Esophagus muscularis mucosa (tissue), 4 donors: ENCODE measurements at places on chromosomes 2 and 18. TPM values are rescaled to one million over a fixed set of nuclear protein-coding genes. Genes with fewer than 3 reads are reported as not detected.

The LYG2 gene
- not detected for total RNA-seq

The ICOS gene
- 0.50 TPM for total RNA-seq

DNA sequence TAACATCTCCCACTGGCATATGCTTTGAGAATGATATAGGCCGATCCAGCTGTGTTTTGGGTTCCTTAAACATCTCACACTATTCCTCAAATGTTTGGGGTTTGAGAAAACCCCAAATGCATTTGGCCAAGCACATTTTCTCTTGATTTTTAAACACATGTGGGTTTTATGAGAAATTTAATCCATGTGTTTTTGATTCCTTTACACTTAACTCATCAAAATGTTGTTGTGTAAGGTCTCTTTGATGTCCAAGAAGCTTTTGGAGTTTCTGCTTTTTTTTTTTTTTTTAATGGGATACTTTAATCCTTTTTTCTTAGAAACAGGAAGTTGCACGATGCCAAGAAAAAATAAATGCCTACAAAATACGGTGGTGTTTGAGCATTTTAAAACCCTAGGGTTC lies 339.8 kb upstream of the TCF4 start:
- H3K36me3 ChIP-seq = no peaks in the 10 kb centered on the region
- no peak overlapping the region for H3K27ac ChIP-seq
- no peaks in the 10 kb centered on the region for H3K4me1 ChIP-seq

The RNF125 gene
- total RNA-seq = 3.7 TPM

DNA sequence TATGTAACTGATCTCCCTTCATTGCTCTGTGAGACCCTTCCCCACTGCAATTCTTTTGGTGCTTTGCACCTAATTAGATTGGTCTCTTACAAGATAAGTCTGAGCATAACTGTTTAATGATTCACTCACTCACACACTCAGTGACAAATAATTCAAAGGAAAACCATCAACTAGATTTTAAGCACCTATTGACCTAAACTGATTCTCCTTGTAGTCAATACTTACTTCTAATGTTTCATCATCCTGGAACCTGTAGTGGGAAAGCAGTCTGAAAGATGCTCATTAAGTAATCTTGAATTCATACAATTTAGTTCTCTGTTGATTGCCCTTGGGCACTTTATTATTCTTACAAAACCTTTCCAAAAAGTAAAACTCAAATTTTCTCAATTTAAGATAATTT lies 74.3 kb upstream of the COL5A2 start:
- no peak overlapping the region for H3K4me3 ChIP-seq
- no peaks in the 10 kb centered on the region for H3K27me3 ChIP-seq
- H3K27ac ChIP-seq = peak overlapping the region; percentile 28

DNA sequence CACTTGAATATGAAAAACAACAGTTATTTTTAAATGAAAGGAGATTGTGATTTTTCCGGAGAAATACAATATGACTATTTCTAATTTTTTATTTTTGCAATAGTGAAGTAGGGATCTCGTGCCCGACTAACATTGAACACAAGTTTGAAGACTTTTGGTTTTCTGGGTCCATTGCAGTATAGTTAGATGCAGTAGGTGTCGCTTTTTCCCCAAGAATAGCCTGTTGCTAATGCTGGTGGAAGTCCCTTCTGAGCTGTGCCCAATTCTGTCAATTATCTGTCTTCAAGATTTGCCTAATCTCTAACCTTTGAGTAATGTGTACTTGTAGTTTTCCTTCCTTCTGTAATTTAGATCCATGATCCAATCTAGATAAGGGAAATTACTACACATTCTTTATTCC lies 36.5 kb downstream of the SEMA4F start:
- no peak overlapping the region for H3K27ac ChIP-seq
- H3K36me3 ChIP-seq = no peaks in the 10 kb centered on the region
- DNase-seq = no peak
- H3K4me1 ChIP-seq = no peaks in the 10 kb centered on the region

- no peaks in the 10 kb centered on the region for H3K36me3 ChIP-seq
- no peak overlapping the region for H3K4me3 ChIP-seq
Measured at GRCh38 chr2:70499253-70499652, 54.4 kb downstream of the TGFA start.

The ONECUT2 gene
- total RNA-seq = under 0.01 TPM

DNA sequence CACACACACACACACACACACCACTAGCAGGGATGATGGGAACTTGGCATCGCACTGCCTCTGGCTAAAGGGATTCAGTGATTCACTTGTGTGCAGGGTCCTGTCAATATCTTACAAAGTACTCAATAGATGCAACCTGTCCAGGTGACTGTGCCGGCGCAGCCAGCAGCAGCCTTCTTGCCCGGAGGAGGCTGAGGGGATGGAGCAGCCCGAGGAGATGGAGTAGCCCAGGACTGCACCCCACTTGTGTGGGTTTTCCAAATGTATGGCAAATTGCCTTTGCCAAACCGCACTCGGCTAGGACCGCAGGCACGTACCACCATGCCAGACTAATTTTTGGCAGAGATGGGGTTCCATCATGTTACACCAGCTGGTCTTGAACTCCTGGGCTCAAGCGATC lies 31.1 kb downstream of the GBX2 start:
- H3K27me3 ChIP-seq = no peaks in the 10 kb centered on the region
- no peak overlapping the region for H3K27ac ChIP-seq
- no peaks in the 10 kb centered on the region for H3K4me1 ChIP-seq

GRCh38 chr2:120809151-120809550 lies 73.5 kb downstream of the GLI2 start:
- H3K27me3 ChIP-seq = no peaks in the 10 kb centered on the region
- no peak overlapping the region for H3K27ac ChIP-seq
- H3K36me3 ChIP-seq = no peaks in the 10 kb centered on the region
- no peak for DNase-seq
- H3K4me1 ChIP-seq = peaks cover 8% of the 10 kb centered on the region

GRCh38 chr2:109554758-109555157 lies 59.0 kb downstream of the SEPTIN10 start:
- DNase-seq = no peak
- no peaks in the 10 kb centered on the region for H3K4me1 ChIP-seq
- no peaks in the 10 kb centered on the region for H3K27me3 ChIP-seq

The DCC gene
- 0.46 TPM for total RNA-seq

DNA sequence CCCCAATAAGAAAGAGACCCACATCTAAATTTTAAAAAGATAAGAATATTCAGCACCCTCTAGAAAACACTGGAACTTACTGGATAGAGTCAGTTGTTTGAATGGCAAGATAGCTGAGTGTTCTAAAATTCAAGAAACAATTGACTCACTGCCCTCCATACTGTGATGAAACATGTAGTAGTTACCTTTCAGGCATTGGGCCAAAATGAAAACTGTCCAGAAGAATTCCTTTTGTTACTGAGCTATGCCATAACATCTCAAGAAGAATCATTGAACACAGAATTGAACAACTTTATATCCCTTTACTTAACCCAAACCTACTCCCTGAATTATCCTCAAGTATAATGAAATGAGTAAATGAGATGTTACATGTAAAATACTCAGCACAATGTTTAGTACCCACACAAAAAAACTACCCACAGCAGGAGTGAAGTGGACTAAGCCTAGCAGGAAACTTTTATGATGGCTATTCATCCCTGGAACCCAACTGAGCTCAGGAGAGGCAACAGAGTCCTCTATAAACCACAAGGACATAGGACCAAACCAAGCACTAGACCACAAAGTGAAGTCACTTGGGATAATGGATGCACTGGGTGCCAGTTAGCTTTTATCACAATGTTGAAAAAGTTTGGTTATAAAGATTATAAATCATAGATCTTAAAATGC lies 32.7 kb downstream of the RBM43 start:
- no peaks in the 10 kb centered on the region for H3K27me3 ChIP-seq
- DNase-seq = no peak
- no peak overlapping the region for H3K4me3 ChIP-seq
- no peak overlapping the region for H3K27ac ChIP-seq
- no peaks in the 10 kb centered on the region for H3K36me3 ChIP-seq

- no peak overlapping the region for H3K4me3 ChIP-seq
- no peaks in the 10 kb centered on the region for H3K4me1 ChIP-seq
- H3K27ac ChIP-seq = peak overlapping the region; percentile 79
- H3K27me3 ChIP-seq = no peaks in the 10 kb centered on the region
Measured at GRCh38 chr2:205882806-205883425, 200.6 kb downstream of the NRP2 start.

DNA sequence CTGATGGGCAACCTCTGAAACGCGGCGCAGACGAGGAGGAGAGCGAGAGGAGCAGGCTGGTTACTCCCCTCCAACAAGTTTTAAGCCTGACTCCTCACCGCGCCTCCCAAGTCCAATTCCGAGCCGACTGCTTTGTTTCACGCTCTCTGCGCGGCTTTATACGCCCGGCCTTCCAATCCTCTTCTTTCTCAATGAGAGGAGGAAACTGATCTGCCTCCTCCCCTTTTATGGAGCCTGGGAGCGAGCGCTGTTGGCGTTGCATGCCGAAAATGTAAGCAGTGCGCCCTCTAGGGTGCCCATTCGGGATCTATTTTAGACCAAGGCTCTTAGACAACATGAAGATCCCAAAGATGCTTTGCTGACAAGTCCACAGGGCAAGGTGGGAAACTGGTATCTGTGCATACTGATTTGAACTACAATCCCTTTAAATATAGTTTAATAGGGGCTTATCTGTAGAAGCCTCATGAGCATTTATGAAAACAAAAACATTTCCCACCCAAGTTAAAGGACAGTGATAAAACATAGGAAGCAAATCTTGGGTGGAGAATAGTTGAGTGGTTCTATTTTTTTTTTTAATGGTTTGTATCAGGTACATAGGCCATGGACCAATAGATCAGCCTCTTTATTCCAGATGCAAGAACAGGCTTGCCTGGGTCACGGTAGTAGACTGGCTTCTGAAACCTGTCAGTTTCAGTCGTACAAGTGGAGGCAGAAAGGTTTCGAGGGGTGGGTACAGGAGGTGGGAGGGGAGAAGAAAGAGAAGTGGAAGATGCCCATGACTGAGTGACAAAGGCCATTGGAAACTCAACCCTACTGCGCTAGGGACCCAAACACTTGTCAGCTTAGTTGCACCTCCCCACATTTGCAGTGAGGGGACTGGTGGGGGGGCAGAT lies at the start of gene RND3:
RND3 (minus strand) TSS at position 131 of the 893 bp plus-strand sequence. CDS start 250 bp downstream, outside the sequence.
- H3K27me3 ChIP-seq = no peaks in the 10 kb centered on the region
- H3K4me3 ChIP-seq = peak within 1 kb of the TSS; percentile 83
- H3K27ac ChIP-seq = peak within 1 kb of the TSS; percentile 98
- peak; percentile 99 for DNase-seq
